Iris pigment epithelial cell (primary cell): ENCODE measurements at places on chromosomes 12 and 14.

GRCh38 chr14:97268097-97268496, 470.9 kb downstream of the VRK1 start:
- DNase-seq = no peak

GRCh38 chr12:123767613-123768012, 5.5 kb downstream of the DNAH10 start:
- DNase-seq = no peak

DNA sequence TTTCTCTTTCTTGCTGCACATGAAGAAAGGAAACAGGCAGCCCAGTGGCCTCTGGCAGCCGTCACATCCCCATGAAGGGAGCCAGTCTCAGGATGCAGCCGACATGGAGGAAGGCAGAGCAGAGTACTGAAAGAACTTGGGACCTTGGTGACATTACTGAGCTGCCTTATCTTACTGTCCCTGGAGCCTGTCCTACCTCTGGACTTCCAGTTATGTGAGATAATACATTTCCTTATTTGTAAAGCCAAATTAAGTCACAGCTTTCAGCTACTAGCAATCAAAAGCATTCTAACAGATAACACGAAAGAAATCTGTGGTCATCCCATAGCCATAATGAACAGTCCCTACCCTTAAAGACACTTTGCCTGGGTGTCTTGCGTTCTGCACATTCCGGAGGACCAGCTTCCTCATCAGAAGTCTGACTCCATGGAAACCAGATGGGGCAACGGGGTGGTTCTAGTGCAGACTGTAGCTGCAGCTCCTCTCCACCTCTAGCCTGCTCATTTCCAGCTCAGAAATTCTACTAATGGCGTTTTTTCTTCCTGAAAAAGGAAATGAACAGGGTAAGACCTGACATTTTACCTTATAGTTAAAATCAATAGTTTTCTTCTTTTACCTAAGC, 7.8 kb upstream of the EGLN3 start:
- no peak for DNase-seq

- no peak for DNase-seq
Observed at GRCh38 chr12:50190859-50191258, 23.7 kb upstream of the CERS5 start.

GRCh38 chr12:79033788-79034187, 169.2 kb downstream of the SYT1 start:
- DNase-seq = no peak

DNA sequence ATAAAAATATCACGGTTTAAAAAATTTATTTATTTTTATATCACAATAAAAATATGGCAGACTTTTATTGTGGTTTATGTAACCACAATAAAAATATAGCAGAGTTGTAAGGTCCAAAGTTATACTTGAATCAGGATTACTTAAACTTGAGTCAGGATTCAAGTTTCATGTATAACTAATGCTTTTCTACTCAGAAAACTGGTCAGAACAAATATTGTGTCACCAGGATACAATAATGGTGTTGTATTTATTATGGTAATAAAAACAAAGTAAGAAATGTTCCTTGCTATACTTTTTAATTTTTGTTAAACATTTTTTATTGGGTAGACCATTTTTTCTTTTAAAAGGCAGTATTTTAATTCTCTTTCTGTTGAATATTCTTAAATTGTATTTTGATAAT, 29.2 kb upstream of the EPS8 start:
- no peak for DNase-seq

DNA sequence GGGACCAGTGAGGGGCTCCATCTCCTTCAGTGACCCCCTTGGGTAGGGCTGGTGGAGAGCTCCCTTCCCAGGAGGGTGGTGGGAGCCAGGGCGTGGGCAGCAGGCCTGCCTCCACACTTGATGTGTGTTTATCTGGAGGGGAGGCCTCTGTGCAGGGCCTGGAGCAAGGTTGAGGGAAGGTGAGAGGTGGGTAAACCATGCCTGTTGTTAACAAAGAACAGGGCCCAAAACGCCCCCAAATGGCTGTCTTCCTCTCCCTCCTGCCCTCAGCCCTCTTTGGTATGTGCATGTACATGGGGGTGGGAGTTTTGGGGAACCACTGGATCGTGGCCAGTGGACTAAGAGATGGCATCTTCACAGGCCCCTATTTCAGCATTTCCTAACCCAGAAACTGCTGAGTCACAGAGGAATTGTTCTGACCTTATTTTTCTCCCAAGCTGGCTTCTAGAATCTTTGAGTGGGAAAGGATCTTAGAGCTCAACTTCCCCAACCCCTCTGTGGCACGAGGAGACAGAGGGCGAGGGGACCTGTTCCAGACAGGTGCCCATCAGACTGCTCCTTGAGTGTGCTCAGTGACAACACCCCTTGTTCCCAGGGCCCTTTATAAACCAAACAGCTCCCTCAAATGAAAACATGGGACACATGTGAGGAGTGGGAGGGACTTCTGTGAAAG, 3.6 kb downstream of the SLC48A1 start:
- DNase-seq = peak; percentile 63

GRCh38 chr12:6330192-6330591, 11.7 kb downstream of the TNFRSF1A start:
- DNase-seq = no peak

DNA sequence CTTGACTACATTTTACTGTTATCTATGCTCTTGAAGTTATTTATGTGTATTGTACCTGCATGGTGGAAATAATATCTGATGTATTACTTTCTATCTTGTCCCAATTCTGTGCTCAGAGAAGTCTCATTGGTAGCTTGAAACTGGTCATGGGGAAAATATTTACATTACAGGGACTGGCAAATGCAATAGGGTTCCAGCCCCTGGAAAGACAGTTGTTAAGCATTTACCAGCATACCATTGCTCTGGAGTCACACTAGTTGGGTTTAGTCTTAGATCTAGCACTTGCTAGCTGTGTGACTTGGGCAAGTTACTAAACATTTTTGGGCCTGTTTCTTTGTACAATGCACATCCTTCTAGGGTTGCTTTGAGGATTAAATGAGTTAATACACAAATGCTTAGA, 86.3 kb upstream of the NRXN3 start:
- no peak for DNase-seq

DNA sequence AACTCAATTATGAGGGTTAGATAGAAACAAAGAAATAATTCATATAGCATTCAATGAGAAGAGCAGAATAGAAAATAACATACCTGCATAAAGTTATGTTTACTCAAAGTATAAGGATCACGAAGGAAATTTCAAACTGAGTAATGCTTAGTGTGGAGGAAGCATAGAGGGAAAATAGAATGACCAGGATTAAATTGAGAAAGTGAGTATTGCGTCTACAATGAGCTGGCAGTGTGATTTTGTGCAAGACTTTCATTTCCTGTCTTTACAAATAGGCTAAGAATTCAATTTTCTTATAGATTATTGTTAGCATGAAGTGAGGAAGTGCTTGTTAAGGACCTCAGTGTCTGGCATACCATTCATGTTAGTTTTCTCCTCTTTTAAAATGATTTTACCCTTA, 12.0 kb downstream of the ADGRD1 start:
- peak; percentile 63 for DNase-seq

DNA sequence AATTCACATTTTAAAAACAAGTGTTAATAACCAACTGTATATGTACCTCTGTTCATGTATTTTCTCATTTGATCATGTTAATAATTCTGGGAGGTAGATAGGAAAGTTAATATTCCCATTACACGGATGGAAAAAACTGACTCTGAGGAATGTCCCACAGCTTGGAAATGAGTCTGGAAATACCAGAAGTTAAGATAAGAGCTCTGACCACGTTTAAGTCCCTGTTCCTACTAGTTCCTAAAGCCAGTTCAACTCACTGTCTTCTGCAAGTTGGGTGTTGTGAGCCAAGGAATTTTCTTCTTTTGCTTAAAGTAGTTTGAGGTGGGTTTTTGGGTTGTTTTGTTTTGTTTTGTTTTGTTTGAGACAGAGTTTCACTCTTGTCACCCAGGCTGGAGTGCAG, 104.5 kb downstream of the TMEM30B start:
- DNase-seq = peak; percentile 33

DNA sequence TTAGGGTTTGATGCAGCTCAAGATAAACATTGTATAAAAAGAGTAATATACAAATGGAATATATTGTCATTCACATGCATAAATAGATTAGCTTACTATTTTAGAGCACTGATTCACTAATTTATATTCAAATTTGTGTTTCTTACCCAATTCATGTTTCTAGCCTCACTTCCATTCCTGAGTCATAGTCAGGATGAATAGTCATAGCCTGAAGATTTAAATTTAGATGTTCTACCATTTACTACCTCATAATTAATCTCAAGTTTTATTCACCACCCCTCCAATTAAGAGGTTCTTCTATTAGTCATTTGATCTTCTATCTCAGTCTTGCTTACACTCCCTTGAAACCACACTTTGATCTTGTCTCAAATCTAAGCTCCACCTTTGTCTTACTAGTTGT, 38.7 kb downstream of the ANO4 start:
- no peak for DNase-seq

- DNase-seq = no peak
Observed at GRCh38 chr12:128137140-128137539, 129.8 kb upstream of the TMEM132C start.

DNA sequence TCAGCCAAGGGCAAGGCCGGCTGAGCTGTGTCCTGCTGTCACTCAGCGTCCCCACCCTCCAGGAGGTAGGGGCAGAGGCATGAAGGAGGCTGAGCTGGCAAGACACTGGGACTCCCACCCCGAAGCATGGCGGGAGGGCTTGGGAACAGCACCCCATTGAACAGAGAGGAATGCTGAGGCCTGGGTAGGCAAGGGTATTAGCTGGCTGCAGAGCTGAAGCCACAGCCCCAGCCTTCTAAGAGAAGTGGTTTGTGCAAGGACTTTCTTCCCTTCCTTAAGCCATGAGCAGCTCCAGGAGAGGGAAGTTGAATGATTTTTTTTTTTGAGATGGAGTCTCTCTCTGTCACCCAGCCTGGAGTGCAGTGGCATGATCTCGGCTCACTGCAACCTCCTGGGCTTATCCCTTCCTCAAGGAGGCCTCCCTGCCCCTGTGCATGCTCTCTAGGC, 6.6 kb upstream of the CFAP73 start:
- no peak for DNase-seq

DNA sequence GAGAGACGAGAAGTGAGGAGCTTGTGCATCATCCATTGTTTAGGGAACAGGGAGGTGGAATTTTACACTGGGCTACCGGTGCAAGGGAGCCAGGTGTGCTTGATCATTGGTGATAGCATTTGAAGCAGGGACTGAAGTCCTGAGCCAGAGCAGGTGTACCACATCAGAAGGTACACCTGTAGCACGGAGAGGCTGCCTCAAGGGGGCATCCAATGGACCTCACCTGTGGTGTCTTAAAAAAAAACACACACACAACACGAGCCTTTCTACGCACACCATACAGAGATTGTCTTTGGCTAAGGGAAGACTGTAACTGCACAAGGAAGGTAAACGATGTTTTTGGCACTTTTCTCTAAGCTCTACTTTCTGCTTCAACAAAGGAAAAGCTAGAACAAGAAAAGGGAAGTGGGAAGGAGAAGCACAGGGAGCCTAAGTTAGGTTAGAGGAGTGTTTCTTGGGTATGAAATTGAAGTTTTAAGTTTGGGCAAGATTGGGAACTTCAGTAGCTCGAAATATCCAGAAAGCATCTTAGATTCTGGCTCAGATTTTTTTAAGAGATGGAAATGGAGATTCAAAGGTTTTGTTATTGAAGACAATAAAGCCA, 334.3 kb upstream of the FBXO33 start:
- no peak for DNase-seq

DNA sequence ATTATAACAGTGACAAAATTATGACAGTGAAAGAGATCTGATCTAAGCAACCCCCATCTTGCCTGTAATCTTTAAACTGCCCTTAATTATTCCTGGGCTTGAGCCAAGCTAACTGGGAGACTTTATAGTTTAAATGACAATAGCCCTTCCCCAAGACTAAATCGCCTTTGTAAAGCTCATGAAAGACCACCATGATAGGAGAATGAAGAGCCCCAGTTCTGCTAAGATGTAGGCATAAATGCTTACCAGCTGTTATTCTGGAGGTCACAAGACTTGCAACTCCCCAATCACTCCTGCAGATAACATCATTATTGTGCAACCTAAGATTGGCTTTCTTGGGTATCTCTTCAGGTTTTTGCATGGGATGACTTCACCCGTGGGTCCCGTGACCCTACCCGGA, 599.7 kb downstream of the KCNH5 start:
- no peak for DNase-seq

DNA sequence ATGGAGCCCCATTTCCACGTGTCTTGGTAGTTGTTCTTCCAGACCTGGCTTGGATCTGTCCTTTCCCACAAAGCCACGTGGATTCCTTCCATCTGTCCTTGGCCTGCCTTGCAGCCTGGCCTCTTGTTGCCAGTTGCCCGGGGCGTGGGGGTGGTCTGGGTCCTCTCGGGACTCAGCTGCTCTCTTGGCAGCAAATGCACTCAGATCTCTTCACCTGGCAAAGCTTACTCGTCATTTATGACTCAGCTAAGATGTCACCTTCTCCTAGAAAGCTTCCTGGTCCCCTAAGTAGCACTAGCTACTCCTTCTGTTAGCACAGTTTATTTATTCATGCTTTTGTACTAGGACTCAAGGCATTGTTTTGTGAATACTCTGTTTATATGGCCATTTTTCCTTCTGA, 13.6 kb downstream of the PLEKHG3 start:
- no peak for DNase-seq

GRCh38 chr14:75323571-75323970, 44.9 kb downstream of the FOS start:
- DNase-seq = no peak

- DNase-seq = no peak
Observed at GRCh38 chr12:22692964-22693555, 68.1 kb downstream of the ETNK1 start.

DNA sequence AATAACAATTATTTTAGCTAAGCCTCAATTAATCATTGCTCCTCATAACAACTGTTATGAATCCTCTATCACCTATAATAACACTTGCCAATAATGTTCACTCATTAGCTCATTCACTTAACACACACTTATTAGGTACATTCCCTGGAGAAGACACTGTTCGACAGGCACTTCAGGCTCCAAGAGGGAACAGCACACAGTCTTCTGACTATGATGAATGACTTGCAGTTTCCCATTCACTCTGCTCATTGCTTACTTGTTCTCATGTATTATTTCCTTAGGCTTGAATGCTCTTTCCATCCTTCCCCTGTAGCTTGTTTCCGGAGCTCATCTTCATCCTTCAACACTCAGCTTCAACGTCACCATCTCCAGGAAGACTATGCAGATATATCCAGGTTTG, 437.3 kb downstream of the TMEM132D start:
- no peak for DNase-seq

GRCh38 chr12:6469609-6470374, 685 bp downstream of the VAMP1 start:
- no peak for DNase-seq

DNA sequence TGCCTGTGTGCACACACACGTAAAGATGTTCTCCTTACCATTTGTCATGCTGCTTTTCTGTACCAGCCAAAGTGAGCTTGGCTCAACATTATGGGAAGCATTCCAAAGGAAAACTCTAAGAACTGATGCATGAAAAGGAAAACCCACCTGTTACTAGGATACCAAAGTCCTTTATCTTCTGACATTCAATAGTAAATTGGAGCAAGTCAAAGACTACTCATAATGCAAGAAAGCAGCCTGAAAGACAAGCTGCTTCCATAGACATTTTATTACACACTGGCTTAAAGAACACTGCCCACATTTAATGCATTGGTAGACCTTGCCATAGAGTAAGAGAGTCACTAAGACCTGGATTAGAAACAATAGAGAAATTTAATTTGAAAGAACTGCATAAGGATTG, 159.0 kb downstream of the LRIG3 start:
- DNase-seq = no peak
